Activated CD8-positive, alpha-beta memory T cell treated with anti-CD3 and anti-CD28 coated beads for 24 hours (primary cell): ENCODE measurements at places on chromosomes 1 and 21.

GRCh38 chr1:89802841-89803240 is 18.0 kb upstream of the LRRC8D start:
- no peak for DNase-seq

DNA sequence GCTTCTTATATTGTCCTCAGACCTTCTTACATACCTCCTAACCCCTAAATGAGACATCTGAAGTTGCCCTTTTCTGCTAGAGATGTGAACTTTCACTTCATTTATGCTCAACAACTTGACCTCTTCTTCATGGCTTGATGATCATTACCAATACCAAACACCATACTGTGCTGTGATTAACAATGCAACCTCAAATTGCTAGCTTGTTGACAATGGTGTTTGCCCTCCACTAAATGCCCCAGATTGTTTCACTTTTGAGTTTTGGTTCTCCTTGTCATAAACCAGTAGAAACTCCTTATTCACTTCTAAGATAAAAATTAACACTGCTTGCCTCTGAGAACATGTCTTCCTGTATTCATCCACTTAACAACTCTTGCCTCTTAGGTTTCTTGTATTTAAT is 5.6 kb downstream of the JAK1 start:
- DNase-seq, result no peak

DNA sequence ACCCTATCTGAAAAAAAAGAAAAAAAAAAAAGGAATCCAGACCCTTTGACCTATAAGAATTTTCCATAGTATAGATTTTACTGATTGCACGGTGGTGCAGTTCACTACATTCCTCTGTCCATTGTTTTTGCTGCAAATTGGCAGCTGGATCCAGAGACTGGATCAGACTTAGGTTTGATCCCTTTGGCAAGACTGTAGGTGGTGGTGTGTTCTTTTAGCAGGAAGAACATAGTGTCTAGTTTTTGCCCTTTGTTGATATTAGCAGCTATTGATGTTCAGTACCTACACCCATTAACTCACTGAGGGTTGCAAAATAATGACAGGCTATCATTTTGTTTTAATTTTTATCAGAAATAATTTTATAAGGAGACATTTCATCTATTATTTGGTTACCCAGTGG is 37.1 kb downstream of the OSBPL9 start:
- DNase-seq, result no peak

GRCh38 chr21:38355992-38356781 is 99.4 kb downstream of the KCNJ15 start:
- DNase-seq, result peak; percentile 88

DNA sequence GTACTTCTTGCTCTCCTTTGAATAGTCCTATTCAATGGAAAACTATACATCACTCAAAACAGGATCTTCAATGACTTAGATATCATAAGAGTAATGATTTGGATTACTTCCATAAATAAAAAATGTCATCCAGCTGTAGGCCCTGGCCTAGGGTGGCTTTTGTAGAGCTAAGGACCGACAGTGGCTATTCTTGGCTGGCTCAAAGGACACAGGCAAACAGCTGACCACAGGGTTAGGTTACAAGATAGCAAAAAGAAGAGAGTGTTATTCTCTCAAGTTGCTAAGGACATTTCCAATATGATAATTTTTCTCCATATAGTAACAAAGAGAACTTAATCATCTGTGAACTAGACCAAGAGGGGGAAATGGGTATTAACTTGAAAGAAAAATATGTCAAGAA is 495.1 kb downstream of the PLPP3 start:
- DNase-seq, result no peak

- DNase-seq, result no peak
Measured at GRCh38 chr1:21794656-21795055, 11.7 kb upstream of the USP48 start.

DNA sequence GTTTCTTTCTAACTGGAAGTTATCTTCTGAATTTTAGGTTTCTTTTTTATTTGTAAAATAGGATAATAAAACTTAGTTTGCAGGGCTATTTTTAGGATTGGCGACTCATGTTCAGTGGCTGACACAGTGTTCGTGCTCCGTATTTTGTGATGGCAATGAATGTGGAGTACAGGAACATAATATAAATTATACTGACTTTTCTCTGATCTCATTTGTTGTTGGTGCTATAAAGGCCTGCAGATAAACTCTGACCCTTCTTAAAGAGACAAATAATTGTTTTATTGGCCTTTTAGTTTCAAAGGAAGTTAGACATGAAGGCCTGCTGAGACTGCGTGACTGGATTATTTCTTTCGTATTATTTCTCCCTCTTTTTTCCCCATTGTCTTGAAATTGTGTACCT is 339.6 kb downstream of the PDE4B start:
- no peak for DNase-seq

DNA sequence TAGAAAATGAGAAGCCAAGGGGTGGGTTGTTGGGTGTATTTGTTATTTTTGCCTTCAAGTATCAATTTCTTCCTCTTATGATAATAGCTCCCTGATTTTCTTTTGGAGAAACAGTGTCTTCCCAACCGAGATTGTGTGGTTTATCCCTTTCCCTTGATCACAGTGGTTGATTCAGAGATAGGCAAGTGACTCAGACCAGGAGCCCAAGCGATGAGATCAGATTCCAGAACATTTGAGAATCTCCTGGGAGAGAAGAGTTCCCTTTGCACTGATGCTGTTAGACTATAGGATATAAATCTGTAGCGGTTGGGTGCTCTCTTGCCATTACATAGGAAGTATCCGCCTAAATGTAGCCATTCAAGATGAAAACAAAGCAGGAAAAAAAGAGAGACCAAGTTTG is 90.1 kb upstream of the WDR26 start:
- DNase-seq, result no peak

DNA sequence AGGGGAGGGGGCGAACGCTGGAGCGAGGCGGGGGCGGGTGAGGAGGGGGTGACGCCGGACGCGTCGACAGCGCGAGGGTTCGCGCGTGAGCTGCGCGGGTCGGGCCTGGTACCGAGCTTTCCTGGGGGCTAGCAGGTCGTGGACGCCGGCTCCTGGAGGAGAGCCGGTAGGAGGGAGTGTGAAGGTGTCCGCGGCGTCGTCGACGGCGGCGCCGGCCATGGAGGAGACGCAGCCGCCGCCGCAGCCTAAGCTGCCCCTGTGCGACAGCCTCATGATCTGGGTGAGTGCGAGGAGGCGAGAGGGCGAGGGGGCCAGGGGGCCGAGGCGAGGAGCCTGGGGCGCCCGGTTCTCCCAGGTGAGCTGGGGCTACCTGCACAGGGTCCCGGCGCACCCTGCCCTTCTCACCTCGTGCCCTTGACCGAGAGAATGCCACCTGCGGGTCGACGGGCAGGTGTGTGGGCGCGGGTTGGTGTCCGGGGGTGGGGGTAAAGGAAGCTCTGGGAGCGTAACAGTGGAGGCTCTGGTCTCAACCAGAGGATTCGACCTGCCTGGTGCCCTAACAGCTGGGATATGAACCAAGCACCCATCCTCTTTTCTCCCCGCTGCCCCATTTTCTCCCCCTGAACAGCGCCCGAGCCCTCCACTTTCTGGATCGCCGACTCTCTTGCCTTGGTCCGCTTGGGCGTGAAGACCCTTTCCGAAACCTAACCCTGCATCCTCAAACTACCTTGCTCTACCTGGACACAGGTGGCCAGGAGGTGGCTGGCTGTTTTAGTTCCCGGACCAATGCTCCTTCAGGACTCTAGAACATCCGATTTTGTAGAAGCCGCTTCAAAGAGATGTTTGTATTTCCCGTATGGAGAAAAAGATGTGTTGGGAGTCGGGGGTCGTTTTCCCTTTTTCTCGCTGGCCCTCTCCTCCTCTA is at the start of gene HOOK1:
TSS of gene HOOK1 (plus strand) at position 49 of the 925 bp plus-strand sequence. CDS start at position 218, 169 bp downstream.
- DNase-seq, result no peak

GRCh38 chr1:225921734-225922709 is 2.0 kb downstream of the PYCR2 start:
- DNase-seq, result no peak

- no peak for DNase-seq
Measured at GRCh38 chr1:94773296-94773809, 46.8 kb upstream of the SLC44A3 start.

DNA sequence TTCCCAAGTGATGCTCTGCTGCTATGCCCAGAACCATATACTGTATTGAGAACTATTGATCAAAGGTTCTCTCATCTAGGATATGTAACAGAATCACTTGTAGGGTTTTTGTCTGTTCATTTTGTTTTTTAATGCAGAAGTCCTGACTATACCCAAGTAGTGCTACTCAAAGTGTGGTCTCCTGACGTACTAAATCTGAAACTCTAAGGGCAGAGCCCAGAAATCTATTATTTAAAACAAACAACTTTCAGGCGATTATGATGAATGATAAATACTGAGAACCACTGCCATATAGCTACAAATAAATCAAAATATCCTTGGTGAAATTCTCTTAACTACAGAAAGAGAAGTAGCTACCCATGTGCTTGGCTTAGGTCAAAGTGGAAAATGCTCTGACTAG is 10.1 kb downstream of the ZZZ3 start:
- DNase-seq, result no peak

DNA sequence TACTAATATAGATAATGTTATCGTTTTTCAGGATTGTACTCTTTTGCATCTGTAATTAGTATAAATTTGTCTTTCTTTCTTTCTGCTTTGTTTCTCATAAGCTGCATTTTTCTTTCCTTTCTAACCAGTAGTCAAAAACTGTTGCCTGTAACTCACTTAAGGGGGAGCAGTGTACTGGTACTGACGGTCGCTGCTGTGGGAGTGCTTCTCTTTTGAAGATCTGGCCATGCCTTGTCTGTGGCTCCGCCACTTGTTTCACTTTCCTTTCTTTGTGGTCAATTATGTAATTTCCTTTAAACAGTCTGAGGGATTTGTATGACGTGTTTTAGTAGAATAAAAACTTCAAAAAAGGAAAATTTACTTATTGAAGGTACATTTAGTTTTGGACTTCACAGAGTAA is 37.0 kb downstream of the MIA3 start:
- DNase-seq, result peak; percentile 72

- DNase-seq, result no peak
Measured at GRCh38 chr1:76585980-76586674, 281.2 kb upstream of the ST6GALNAC5 start.

- DNase-seq, result no peak
Measured at GRCh38 chr21:38319781-38320180, 63.0 kb downstream of the KCNJ15 start.

- peak; percentile 28 for DNase-seq
Measured at GRCh38 chr21:42554251-42554961, 40.8 kb downstream of the SLC37A1 start.

GRCh38 chr1:3821447-3821846 is 25.1 kb upstream of the LRRC47 start:
- DNase-seq, result no peak

GRCh38 chr1:111886741-111887140 is 102.7 kb downstream of the KCND3 start:
- no peak for DNase-seq

DNA sequence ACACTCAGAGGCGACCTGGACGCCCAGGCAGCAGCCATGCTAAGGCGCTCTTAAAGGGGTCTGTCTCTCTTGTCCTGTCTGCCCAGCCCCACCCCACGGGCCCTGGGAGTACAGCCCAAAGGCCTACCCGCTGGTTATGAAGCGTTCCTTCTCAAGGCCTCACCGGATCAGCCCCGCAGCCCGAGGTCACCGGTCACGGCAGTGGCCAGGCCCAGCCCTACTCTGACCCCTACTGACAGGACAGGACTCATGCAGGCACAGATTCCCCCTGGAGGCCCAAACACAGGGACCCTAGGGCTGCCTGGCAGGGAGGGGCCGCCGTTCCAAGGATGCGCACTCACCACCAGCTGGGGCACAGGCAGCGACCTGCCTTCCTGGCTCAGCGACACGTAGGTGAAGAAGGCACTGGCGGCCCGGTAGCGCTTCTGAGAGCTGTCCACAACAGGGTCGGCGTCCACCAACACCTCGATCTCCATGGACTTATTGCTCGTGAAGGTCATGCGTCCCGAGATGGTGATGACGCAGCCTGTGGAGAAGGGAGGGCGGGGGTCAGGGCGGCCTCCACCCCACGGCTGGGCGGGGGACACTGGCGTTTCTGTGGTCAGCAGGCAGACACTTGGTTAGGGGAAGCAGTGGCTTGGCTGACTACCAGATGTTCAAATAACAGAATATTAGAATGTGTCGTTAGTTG is 20.0 kb upstream of the GPR153 start:
- DNase-seq, result no peak

GRCh38 chr1:15120251-15120945 is 33.1 kb upstream of the TMEM51 start:
- no peak for DNase-seq

- DNase-seq, result no peak
Measured at GRCh38 chr1:11422686-11423085, 56.3 kb upstream of the DISP3 start.
